Fibroblast of lung (primary cell): ENCODE measurements at places on chromosomes 12 and 14. TPM values are rescaled to one million over a fixed set of nuclear protein-coding genes. Genes with fewer than 3 reads are reported as not detected.

Gene DEPDC4
- 1.0 and 1.2 TPM in 2 replicates for total RNA-seq

Gene SLC24A4
- not detected in 2 replicates for total RNA-seq

Gene TAS2R46
- total RNA-seq, result 1.5 and 2.0 TPM in 2 replicates

Gene SLC38A1
- 59.3 and 88.8 TPM in 2 replicates for total RNA-seq

Gene CCDC175
- total RNA-seq, result not detected in 2 replicates

Gene CD163L1
- total RNA-seq, result 0.33 TPM in 1 of 2 replicates, not detected in the other
